ENCODE measurements at places on chromosomes 16 and 17.

- no peak for DNase-seq
Observed at GRCh38 chr17:81022344-81022676, 12.6 kb upstream of the BAIAP2 start.

- no peak for DNase-seq
Observed at GRCh38 chr17:44216694-44217093, 2.8 kb downstream of the UBTF start.

GRCh38 chr16:88061346-88062110, 110.3 kb downstream of the BANP start:
- no peak for DNase-seq

- DNase-seq = no peak
Observed at GRCh38 chr17:45092911-45093430, 31.9 kb downstream of the NMT1 start.

DNA sequence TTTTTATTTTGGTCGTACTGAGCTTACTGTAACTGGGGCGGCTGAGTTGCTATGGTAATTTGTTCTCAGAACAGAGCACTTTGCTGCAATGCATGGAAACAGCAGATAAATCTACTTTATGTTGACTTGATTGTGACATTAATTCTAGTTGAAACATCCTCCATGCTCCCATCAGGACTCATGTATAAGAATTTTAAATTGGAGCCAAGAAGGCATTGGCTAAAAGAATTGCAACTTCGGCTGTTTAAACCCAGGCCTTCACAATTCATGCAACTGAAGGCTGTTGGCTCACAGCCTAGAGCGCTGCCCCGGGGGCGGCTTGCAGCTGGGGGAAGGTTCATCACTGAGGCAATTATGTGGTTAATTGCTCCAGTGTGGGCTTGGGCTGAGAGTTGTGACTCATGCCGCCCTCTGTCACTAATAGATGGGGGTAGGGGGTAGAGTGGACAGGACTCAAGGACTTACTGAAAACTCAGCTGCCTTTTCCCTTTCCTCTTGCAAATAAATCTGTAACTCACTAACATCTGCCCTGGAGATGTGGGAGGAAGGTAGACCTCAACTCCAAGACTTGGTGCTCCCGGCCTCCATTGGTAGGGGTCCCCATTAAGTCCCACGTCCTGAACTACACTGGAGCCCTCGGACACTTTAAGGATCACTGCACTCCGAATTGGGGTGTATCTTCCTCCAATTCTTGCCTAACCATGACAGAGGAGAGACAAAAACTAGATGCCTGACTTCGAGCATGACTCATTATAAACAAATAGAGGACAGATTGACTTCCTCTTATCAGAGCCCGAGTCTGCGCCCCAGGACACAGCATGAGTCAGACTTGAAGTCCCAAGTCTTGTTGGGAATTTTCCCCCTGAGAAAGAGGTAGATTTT, 37.5 kb downstream of the ERCC4 start:
- no peak for DNase-seq

- DNase-seq = no peak
Observed at GRCh38 chr16:89094252-89094879, 714 bp downstream of the ACSF3 start.

DNA sequence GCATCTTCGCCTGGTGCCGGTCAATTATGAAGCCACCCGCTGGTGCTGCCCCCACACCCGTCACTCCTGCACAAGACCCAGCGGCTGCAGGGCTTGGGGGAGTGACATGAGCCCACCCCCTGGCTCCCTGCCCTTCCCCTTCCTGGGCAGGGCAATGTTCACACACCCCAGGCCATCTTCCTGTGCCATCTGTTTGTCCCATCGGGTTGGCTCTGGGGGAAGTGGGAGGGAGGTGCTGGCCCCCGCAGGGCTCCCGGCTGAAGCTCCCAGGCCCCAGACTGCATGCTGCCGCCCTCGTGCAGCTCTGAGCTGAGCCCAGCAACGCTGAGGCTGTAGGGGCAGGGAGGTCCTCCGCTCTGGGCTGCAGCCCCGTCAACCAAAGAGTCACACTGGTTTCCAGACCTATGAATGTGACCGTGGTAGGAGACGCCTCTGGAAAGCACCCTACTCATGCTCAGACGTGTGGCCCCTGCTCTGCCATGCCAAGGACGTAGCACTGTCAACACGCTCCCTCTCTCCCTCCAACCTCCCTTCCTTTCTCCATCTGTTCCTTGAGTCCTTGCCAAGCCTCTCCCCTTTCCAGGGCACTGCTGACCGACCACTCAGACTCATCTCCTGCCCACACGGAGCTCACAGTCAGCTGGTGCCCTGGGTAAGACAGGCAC, 140.4 kb downstream of the ENGASE start:
- DNase-seq = no peak

DNA sequence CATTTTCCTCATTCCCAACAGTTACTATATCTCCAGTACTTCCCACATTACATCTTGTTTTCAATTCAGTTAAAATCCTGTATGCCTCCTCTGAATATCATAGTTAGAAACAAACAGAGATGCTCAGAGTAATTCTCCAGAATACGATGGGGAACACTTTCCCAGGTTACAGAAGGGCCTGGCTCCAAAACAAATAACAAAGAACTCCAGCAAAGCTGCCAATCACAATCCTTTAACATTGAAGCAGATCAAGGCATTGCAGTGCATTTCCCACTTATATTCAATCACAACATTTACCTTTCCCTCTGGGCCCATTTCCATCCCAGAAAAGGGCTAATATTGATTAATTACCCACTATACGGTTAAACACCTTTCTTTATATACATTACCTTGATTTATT, 29.4 kb upstream of the PMFBP1 start:
- no peak for DNase-seq

DNA sequence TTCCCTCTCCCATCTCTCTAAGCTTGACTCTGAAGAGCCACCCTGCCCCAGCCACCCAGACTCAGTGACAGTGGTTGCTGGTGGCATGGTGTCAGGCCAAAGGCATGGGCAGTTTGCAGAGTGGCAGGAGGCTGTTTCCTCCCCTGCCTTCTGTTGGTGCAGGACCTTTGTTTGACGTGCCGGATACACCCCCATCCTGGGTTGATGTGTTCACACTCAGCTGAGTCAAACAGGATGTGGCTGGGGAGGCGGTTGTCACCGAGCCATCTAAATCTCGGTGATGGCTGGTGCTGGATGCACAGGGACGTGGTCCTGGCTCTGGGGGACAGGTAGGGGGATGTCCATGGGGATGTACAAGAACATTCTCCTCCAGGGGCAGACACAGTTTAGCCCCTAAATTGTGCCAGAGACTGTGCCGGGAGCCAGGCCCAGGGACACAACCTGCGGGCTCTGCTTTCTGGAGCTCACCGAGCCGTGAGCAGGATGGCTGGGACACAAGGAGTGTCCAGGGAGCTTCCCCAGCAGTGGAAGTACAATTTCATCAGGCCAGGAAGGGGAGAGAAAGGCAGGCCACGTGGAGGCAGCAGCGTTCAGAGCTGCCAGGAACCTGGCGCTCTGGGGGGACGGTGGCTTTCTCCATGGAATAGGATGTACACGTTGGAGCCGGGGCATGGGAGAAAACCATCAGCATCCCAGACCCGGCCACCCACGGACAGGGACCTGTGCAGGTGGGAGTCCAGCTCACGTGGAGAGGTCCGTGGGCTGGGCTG, 264.2 kb downstream of the SEC14L1 start:
- DNase-seq = no peak

GRCh38 chr17:39950871-39951348, 11.9 kb upstream of the GSDMA start:
- no peak for DNase-seq

DNA sequence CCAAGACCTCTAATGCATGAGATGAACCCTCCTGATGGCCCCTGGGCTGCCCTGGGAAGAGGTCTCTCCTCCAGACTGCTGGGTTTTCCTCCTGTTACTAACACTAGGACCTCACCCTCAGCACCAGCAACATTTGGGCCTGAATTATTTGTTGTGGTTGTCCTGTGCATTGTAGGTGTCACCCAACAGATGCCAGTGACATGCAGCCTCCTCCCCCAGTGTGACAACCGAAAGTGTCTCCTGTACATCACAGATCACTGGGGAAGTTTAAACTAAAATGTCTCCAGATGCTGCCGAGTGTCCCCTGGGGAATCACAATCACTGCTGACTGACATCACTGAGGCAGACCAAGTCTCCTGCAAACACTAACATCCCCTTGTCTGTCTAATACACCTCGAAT, 74.8 kb downstream of the SLC5A11 start:
- no peak for DNase-seq

GRCh38 chr16:1909561-1910231, 8.5 kb downstream of the HS3ST6 start:
- DNase-seq = no peak

- no peak for DNase-seq
Observed at GRCh38 chr17:8167526-8167925, 4.8 kb upstream of the VAMP2 start.

- no peak for DNase-seq
Observed at GRCh38 chr17:83069931-83070742, 9.3 kb upstream of the METRNL start.

DNA sequence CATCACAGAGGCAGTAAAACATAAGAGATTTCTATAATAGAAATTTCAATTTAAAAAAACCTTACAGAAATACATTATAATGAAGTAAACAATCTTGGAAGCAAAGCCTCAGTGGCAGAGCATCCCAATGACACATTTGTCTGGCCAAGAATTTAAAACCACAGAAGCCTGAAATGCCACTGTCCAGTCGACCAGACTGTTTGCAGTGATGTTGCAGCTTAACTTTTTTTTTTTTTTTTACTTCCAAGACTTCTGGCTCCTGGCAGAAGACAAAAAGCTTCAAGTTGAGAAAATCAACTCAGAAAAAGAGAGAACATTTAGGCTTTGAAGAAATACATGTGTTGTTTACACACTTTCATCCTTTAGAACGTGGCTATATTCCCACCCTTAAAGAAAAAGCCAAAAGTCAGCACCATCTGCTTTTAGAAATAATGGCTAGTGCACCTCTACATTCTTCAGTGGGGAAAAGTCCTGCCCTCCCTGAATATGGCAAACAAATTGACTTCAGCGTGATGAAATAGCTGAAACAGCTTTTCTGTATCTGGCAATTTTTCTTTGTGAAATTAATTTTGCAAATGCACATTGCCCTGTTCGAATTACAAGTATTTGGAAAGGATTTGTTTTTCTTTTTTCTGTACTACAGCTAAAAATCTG, 205.5 kb upstream of the MON1B start:
- no peak for DNase-seq

- DNase-seq = peak; percentile 69
Observed at GRCh38 chr17:45316434-45317110, at the start of gene MAP3K14. MAP3K14 (minus strand) TSS chr17:45317020; CDS start chr17:45290745, 26,275 bp downstream.

- no peak for DNase-seq
Observed at GRCh38 chr17:4601326-4601725, 17.0 kb downstream of the SMTNL2 start.

DNA sequence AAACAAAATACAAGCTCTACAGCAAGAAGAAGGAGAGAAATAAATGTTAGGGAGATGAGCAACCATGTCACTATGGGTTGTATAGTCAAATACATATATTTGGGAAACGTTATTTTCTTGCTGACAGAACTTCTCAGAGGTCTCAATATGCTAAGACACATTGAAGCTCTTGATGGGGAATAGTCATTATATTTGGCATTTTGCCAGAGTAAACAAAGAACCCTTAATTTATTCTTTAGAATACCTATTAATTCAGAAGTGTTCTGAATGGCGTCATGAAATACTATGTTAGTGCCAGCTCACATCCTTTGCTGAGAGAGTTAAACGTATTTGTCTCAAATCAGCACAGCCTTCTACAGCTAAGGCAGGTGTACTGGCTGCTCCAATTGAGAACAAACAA, 458.9 kb downstream of the CDH13 start:
- no peak for DNase-seq

DNA sequence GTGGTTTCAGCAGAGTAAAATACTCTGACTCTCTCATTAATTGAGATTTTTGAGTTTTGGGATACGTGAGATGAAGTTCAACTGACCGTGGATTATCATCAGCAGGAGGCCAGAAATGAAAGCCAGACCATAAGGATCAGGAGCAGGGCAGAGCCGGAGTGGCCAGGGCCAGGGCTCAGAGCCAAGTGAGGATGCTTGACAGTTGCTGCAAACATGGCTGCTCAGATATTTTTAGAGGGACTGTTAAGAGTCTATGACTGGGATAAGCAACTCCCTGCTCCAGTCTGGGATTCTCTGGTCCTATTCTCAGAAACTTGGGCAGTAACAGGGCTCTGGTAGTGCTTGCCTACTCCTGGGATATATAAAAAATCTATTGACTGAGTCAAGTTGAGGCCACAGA, 17.6 kb upstream of the CDH13 start:
- no peak for DNase-seq

- no peak for DNase-seq
Observed at GRCh38 chr17:17119533-17119932, 77.3 kb downstream of the MPRIP start.

GRCh38 chr16:30473231-30474073, 910 bp downstream of the ITGAL start:
- peak; percentile 52 for DNase-seq

- no peak for DNase-seq
Observed at GRCh38 chr16:80463326-80463725, 77.5 kb upstream of the DYNLRB2 start.

GRCh38 chr17:18015593-18015992, 23.4 kb downstream of the ATPAF2 start:
- DNase-seq = no peak

GRCh38 chr16:3106205-3106928, 6.0 kb upstream of the ZNF205 start:
- peak; percentile 90 for DNase-seq

DNA sequence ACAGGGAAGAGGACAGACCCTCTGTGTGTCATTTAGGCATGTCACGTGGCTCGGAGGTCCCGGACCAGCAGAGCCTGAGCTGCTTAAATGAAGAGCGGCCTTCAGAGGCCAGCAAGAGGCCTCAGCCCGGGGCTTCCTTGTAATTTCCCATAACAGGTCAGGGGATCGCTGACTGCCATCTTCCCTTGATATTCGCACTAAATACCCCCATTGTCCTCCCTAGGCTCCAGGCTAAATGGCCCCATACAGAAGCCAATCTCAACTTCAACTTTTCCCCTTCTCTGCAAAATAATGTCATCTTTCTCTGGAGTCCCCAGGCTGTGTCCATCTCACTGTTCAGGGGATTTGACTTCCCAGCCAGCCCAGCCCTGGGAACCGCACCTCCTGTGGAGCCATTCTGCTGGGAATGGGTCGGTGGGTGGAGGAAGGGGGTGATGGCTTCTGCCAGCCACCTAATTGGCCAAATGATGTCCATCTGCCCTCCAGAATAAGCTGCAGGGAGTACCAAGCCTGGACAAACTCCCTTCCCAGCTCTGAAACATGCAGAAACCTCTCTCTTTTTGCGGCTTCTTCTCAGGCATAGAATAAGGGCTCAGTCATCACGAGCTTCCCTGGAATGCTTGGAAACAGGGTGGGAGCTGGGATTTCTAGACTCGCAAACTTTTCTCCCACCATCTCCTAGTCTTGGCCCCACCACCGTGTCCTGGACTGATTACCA, 129.9 kb downstream of the SDK2 start:
- DNase-seq = no peak

GRCh38 chr16:49763826-49764225, 92.1 kb downstream of the ZNF423 start:
- DNase-seq = no peak

- DNase-seq = peak; percentile 34
Observed at GRCh38 chr16:84648595-84649510, 542 bp downstream of the KLHL36 start.

GRCh38 chr17:69715656-69716055, 301.2 kb downstream of the MAP2K6 start:
- DNase-seq = no peak
